ENCODE measurements at places on chromosomes 7 and 10.

DNA sequence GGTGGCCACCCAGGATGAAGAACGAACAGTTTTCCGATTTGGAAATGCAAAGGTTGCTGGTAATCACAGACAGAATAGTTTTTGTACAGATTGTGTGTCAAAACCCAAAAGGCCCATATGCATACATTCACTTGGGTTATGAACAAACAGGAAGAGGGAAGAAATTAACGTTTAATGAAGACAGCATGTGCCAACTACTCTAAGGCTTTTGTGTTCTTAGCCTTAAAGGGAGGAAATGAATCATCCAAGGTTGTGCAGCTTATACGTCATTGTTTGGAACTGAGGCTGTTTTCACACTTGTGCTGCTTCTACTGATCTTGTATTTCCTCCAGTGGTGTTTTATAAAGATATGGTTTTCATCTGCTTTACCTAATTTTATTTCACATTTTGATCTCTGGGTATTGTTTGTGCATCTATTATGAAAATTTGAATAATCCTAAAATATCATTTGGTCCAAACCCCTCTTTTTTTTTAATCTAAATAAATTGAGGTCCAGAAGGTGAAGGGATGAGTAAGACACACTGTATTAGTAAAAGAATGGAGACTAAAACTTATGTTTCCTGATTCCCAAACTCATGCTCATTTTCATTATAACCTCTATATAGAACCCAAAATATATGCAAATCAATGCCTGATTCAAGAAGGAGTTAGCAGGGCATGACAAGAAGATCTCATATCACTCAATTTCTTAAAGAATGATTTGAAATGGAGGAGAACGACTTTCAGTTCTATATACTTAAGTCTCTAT lies 373.1 kb downstream of the THSD7A start:
- DNase-seq = no peak

DNA sequence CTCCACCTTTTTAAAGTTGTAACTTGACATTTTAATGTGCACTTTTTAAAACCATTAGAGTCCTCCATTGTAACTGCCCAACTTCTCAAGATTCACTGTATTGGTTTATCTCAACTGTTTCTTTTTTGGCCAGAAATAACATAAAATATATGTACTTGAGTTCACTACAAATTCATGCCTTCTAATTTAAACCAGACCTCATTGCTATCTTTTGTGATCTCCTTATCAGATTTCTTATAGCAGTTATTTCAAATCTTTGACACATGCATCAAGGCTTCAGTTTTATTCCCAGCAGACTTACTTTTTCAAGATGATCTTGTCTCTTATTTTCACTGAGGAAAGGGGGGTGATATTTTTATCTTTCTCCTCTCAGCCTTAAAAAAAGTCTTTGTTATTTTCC lies 154.3 kb downstream of the PHF14 start:
- no peak for DNase-seq

GRCh38 chr7:106611911-106612310 lies 49.0 kb downstream of the CCDC71L start:
- DNase-seq = no peak

GRCh38 chr7:82859106-82859850 lies 303.4 kb downstream of the PCLO start:
- DNase-seq = no peak

DNA sequence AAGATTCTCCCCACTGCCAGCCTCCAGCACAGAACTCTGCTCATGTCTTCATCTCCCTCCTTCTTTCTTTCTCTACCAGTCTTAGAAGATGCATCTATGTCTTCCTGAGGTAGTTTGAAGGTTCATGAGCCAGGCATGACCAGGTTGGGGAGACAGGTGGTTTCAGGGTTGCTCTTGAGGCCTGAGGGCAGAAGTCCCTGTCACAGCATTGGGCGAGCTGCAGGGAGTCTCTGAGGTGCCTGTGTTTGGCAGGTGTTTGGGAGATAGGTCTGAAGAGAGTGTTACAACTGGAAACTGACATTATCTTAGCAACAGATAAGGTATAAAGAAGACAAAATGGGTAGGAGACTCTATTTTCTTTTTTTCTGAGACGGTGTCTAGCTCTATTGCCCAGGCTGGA lies 18.7 kb downstream of the PRSS2 start:
- no peak for DNase-seq

DNA sequence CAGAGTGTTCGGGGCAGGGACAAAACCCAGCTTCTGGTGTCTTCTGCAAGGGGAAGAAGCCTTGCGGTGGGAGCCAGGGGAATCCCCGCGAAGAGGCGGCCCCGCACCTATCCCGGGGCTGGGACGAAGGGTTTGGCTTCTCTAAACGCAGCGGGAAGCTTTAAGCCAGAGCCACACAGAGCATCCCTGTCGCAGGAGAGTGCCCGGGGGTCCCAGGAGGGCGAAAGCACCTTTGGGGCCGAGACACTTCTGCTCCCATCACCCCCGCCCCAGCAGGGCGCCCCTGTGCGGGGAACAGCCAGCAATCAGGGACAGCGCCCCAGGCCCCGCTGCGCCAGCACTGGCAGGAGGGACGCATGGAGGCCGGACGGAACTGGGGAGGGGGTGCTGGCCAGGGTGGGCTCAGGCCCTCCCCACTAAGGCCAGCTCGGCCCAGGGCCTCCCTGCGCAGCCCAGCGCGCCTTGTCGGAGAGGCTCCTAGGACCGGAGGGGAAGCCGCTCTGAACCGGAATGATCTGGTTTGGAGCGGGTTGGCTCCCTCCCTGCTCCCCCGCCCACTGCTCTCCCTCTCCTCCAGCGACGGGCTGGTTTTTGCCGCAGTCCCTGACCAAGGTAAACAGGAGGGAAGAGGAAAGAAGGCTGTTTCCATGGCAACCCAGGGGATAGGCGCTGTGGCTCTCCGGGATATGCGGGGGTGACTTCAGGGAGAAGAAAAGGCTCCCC lies 63.9 kb downstream of the TMEM209 start:
- no peak for DNase-seq

GRCh38 chr10:88828310-88828709 lies 23.3 kb downstream of the ANKRD22 start:
- DNase-seq = no peak

- no peak for DNase-seq
Observed at GRCh38 chr10:125816548-125816947, 6.5 kb downstream of the UROS start.

DNA sequence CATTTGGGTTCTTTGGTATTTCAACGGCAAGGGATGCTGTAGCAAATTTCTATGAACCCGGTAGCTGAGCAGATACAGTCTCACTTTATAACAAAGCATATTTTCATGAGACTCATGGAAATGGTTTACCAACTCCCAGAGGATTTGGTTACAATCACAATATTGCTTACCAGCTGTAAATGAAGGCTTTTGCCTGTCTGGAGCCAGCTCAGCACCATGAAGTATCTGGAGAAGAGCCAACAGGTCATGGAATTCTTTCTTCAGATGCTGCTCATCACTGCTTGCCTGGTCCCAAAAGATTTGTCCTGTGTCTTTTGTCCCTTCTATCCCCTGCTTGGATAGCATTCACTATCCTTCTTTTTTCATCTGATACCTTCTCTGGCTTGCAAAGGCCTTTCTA lies 316.9 kb upstream of the PHYHIPL start:
- no peak for DNase-seq

DNA sequence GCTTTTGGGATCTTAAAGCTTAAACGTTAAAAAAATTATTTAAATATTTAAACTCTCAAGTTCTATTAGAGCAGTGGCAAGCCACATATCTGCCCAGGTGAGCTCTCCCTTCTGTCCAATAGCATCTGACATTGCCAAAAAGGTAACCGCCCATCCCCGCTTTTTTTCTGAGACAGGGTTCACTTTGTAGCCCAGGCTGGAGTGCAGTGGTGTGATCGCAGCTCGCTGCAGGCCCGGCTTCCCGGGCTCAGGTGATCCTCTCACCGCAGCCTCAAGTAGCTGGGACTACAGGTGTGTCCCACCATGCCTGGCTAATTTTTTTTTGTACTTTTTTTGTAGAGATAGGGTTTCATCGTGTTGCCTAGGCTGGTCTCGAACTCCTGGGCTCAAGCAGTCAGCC lies 83.2 kb downstream of the RBM33 start:
- no peak for DNase-seq

- DNase-seq = no peak
Observed at GRCh38 chr10:31490858-31491504, 172.0 kb downstream of the ZEB1 start.

GRCh38 chr10:124126145-124126982 lies 33.0 kb upstream of the CHST15 start:
- DNase-seq = no peak

DNA sequence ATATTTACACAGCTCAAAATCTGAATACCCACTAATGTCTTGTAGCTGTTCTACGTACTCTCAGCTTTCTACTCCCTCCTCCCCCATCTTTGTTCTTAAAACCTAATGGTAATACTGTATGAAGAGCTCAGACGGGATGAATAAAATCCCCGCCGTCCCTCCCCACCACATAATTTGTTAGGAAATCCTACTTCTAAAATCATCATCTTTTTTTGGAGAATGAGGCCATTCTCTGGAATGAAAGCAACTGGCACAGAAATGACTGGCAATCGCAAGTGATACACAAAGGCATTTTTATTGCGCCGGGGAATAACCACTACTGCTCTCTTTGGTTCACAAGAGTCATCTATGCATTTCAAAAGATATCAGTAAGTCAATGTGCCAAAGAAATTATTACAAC lies 27.3 kb downstream of the SLC35B4 start:
- no peak for DNase-seq

- DNase-seq = no peak
Observed at GRCh38 chr10:36725581-36726520, 399.5 kb upstream of the ANKRD30A start.

DNA sequence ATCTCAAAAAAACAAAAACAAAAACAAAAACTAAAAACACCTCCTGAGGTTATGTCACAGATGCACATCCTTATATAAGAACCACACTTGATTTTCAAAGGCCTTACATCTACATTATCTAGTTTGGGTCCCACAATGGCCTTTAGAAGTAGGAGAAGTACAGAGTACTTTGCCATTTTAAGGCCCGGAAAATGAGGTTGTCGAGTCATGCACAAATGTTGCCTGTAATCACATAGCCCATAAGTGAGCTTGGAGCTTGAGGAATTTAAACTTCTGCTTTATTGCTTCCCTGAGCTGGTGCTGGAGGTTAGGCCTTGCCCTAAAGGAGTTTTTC lies 9.7 kb upstream of the MKRN1 start:
- DNase-seq = no peak

DNA sequence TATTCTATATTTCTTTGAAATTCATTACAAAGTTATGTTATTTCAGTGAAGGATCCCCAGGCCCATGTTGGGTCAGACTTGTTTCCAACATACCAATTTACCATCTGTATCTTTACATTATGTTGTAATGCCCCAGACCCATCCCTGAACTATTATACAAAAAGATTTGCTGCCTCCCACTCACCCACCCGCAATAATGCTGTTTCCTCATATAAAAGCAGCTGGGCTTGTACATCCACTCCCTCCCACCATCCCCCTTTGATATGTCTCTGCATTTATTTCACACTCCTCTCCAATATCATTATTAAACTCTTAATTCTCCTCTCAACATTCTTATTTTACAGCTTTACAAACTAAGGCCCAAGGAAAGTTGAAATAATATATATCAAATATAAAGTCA lies 153.7 kb downstream of the DOCK4 start:
- no peak for DNase-seq

DNA sequence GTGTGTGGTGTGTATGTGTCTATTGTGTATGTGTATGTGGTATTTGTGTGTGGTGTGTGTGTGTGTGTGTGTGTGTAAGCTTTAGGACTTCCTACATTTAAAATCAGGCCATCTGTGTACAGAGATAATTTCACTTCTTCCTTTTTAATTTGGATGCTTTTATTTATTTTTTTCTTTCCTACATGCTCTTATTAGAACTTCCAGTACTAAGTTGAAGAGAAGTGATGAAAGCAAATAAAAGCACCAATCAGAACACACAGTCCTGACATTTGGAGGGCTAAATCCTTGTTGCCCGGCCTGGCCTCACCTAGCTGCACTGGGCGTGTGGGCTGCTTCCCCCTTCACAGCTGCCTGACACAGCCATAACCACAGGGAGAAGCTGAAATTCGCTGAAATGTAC lies 3.8 kb upstream of the MRC1 start:
- DNase-seq = no peak

GRCh38 chr10:7260912-7261311 lies 149.9 kb downstream of the SFMBT2 start:
- DNase-seq = no peak

DNA sequence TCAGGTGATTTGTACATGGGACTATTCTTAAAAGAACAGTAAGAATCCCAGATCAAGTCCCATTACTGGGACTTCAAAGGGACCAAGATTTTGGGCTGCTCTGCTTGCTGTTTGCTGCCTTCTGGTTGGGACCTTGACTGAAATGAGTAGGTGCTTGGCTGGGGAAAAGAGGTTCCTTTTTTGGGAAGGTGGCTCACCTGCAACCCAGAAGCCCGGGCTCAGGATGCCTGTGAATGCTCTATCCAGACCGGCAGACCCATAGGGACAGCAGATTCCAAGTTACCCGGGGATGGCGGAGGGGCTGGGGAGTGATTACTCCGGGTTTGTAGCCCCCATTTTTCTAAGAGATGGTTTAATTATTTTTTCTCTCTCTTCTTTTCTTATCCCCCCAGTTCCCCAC lies 104.0 kb downstream of the CPXM2 start:
- no peak for DNase-seq

- DNase-seq = no peak
Observed at GRCh38 chr7:131013716-131014115, 279.7 kb upstream of the KLF14 start.

DNA sequence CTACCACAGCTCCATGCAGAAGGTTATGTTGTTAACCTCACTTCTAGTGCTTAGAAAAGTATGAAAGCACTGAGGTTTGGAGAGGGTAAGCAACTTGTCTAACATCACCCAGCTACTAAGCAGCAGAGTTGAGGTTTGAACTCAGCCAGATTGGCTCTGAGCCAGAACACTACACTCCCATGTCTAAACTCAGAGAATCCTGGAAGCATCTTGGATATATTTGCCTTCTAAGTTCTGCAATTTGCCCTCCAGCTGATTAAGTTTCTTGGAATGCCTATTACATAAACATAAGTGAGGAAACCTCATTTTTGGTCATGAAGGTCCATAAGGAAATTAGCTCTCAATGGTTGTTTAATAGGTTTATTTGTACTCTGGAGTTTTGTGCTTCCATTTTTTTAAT lies 78.1 kb upstream of the PHYHIPL start:
- DNase-seq = no peak

DNA sequence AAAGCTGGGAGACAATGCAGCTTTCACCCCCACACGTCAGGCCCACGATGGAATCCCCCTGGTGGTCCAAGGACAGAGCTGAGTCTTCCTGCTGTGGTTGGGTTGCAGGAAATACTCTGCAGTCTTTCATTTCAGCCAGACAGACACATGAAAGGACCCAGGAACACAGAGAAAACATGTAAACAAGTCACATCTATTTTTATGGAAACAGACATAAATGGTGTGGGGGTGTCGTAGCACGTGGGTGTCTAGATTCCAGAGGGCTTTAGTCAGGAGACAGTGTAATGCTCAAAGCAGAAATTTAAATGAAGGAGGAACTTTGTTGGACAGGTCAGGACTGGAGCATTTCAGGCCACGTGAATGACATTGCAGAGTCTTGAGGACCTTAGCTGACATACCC lies 444.6 kb downstream of the SUGCT start:
- no peak for DNase-seq
